Adrenal gland (tissue), 19 donors: ENCODE measurements at places on chromosomes 4 and X.

GRCh38 chr4:153137677-153138630, 66.3 kb upstream of the TRIM2 start:
- no peak for DNase-seq
- H3K27ac ChIP-seq, result no peak overlapping the region
- H3K36me3 ChIP-seq, result no peaks in the 10 kb centered on the region
- peaks cover 2% of the 10 kb centered on the region for H3K4me1 ChIP-seq

GRCh38 chrX:103831342-103831802, 685 bp downstream of the RAB9B start:
- peak overlapping the region; percentile 69 for H3K4me3 ChIP-seq
- peak; percentile 64 for DNase-seq
- no peak overlapping the region for H3K27ac ChIP-seq
- H3K27me3 ChIP-seq, result peaks cover 35% of the 10 kb centered on the region
- no peaks in the 10 kb centered on the region for H3K36me3 ChIP-seq

DNA sequence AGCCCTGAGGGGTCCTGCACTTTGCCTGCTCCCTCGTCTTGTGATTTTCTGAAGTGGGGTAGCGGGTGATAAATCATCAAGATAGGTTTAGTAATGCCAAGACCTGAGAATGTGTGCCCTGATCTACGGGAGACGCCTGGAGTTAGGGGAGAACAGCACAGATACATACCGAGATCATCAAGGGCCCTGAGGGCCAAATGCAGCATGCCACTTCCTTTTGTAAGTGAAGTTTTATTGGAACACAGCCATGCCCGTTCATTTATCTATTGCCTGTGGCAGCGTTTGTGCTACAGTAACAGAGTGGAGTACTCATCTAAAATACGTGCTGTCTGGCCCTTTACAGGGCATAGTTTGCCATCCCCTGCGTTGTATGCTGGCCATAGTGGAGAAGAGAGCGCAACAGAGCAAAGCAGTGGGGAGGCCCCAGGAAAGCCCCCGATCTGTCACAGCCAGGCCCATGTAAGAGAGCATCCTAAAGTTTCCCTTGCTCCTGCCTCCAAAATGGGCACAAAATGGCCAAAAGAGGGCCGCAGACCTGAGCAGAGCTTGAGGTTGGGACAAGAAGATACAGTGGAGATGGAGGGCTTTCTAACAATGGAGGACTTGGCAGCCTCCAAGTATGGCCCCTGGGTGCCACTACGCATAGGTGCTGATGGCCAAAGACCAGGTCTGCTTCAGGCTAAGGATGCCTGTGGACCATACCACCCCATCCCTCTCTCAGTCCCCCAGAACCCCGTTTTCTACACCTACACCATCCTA, 167.0 kb downstream of the SMIM20 start:
- H3K27ac ChIP-seq, result no peak overlapping the region
- no peaks in the 10 kb centered on the region for H3K36me3 ChIP-seq
- H3K4me3 ChIP-seq, result no peak overlapping the region
- peak; percentile 15 for DNase-seq

GRCh38 chr4:168247603-168248002, 70.9 kb downstream of the DDX60 start:
- H3K27ac ChIP-seq, result no peak overlapping the region
- DNase-seq, result no peak
- H3K4me1 ChIP-seq, result no peaks in the 10 kb centered on the region
- no peaks in the 10 kb centered on the region for H3K27me3 ChIP-seq
- H3K4me3 ChIP-seq, result no peak overlapping the region
- peaks cover 17% of the 10 kb centered on the region for H3K36me3 ChIP-seq

- no peaks in the 10 kb centered on the region for H3K36me3 ChIP-seq
- H3K27me3 ChIP-seq, result no peaks in the 10 kb centered on the region
- no peak overlapping the region for H3K4me3 ChIP-seq
- no peak overlapping the region for H3K27ac ChIP-seq
Observed at GRCh38 chr4:187301923-187302322, 578.3 kb upstream of the FAT1 start.

DNA sequence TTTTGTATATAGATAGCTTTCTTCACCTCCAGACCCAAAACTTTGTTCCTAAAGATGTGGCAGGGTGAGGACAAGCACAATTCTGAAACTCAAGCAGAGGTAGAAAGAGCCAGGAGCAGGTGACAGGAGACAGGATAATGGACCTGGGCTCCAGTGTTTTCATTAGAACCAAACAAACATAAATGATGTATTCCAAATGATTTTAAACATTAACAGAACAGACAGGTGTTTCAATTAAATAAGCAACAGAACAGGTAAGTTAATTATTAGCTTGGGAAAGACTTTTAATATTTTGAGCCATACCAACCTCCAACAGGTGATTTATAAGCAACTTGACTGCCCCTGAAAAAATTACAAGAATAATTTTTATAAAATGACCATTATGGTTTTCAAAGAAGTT, 459.4 kb upstream of the LCORL start:
- H3K36me3 ChIP-seq, result no peaks in the 10 kb centered on the region
- no peak overlapping the region for H3K4me3 ChIP-seq

DNA sequence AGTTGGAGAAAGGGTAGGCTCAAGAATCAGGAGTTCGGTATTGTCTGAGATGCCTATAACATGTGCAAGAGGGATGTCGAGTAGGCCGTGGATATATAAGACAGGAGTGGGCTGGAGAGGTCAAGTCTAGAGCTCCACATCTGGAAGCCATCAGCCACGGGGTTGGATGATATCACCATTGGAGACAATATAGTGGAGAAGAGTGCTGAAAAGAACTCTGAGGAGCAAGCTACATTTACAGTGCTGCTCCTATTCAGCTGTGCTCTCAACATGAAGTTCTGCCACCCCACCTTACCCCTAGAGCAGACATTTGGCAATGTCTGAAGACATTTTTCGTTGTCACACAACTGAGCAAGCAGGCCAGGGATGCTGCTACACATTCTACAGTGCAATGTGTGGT, 20.9 kb upstream of the PLAC1 start:
- H3K27ac ChIP-seq, result no peak overlapping the region
- DNase-seq, result no peak
- H3K4me1 ChIP-seq, result no peaks in the 10 kb centered on the region
- no peak overlapping the region for H3K4me3 ChIP-seq
- no peaks in the 10 kb centered on the region for H3K36me3 ChIP-seq

- H3K4me1 ChIP-seq, result no peaks in the 10 kb centered on the region
- no peak overlapping the region for H3K4me3 ChIP-seq
- DNase-seq, result no peak
- H3K27ac ChIP-seq, result no peak overlapping the region
Observed at GRCh38 chr4:3518941-3519340, 13.3 kb downstream of the LRPAP1 start.

- H3K27me3 ChIP-seq, result no peaks in the 10 kb centered on the region
- no peaks in the 10 kb centered on the region for H3K36me3 ChIP-seq
- no peak overlapping the region for H3K27ac ChIP-seq
- DNase-seq, result no peak
- H3K4me1 ChIP-seq, result no peaks in the 10 kb centered on the region
Observed at GRCh38 chrX:11269006-11269405, 24.2 kb upstream of the AMELX start.

GRCh38 chr4:135354876-135355275, 1153.3 kb upstream of the PABPC4L start:
- DNase-seq, result no peak
- H3K4me1 ChIP-seq, result no peaks in the 10 kb centered on the region
- no peak overlapping the region for H3K27ac ChIP-seq
- no peak overlapping the region for H3K4me3 ChIP-seq
- H3K36me3 ChIP-seq, result no peaks in the 10 kb centered on the region
- no peaks in the 10 kb centered on the region for H3K27me3 ChIP-seq

- H3K4me1 ChIP-seq, result no peaks in the 10 kb centered on the region
- H3K36me3 ChIP-seq, result no peaks in the 10 kb centered on the region
- H3K27ac ChIP-seq, result no peak overlapping the region
- H3K4me3 ChIP-seq, result no peak overlapping the region
Observed at GRCh38 chr4:95066050-95066449, 308.3 kb downstream of the BMPR1B start.

DNA sequence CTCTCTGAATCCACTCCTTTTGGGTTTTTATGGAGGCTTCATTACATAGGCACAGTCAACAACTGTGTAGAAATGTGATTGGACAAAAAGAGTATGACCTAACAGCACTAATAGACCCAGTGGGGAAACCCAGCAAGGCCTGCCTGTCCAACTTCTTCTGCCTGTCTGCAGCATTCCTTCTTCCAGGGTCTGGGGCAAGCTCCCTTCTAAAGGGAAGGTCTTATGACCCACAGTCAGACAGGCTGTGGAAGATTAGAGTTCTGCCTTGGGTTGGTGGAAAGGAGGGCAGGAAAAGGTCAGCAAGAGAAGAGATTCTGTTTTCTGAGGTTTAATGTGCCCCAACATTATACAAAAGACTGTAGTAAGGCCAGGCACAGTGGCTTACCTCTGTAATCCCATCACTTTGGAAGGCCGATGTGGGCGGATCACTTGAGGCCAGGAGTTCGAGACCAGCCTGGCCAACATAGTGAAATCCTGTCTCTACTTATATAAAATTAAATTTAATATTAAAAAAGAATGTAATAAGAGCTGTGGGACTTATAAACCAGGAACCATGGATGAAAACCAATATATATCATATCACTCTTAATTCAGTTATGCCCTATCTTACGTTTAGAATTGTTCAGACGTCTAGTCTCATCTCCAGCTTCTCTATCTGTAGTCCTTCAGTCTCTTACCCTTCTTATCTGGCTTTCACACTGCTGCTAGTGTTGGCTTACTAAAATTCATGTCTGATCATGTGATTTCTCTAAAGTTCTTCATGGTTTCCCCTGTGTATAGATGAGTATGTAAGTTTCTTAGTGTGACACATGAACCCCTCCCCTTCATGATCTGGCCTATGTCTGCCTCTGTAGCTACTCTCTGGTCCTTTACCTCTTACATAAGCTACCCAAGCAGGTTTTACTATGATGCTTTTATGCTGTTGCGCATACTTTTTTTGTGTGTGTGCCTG, 6.2 kb downstream of the CLCN3 start:
- no peak overlapping the region for H3K4me3 ChIP-seq
- H3K27ac ChIP-seq, result no peak overlapping the region
- H3K27me3 ChIP-seq, result no peaks in the 10 kb centered on the region
- no peak for DNase-seq
- no peaks in the 10 kb centered on the region for H3K36me3 ChIP-seq

DNA sequence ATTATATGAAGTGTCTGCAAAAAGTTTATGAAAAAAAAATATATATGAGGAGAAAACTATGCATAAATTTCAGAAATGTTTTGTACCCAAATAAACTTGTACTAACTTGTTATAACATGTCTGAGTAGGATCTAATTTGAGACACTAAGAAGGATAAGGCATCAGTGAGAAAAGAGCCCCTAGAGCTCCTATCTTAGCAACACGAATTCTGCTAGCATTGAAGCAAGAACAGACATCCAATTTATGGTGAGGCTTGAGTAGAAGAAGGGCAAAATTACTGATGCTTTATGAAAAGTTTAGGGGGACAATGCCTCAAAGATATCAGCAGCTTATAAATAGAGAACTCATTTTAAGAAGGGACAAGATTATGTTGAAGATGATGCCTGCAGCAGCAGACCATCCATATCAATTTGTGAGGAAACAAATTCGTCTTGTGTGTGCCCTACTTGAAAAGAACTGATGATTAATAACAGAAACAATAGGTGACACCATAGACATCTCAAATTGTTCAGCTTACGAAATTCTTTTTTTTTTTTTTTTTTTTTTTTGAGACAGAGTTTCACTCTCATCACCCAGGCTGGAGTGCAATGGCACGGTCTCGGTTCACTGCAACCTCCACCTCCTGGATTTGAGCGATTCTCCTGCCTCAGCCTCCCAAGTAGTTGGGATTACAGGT, 35.7 kb upstream of the ADAM29 start:
- H3K27me3 ChIP-seq, result no peaks in the 10 kb centered on the region
- no peaks in the 10 kb centered on the region for H3K4me1 ChIP-seq
- no peaks in the 10 kb centered on the region for H3K36me3 ChIP-seq
- H3K27ac ChIP-seq, result no peak overlapping the region
- no peak overlapping the region for H3K4me3 ChIP-seq
